SW480 (cell line): ENCODE measurements at places on chromosomes 4 and X.

DNA sequence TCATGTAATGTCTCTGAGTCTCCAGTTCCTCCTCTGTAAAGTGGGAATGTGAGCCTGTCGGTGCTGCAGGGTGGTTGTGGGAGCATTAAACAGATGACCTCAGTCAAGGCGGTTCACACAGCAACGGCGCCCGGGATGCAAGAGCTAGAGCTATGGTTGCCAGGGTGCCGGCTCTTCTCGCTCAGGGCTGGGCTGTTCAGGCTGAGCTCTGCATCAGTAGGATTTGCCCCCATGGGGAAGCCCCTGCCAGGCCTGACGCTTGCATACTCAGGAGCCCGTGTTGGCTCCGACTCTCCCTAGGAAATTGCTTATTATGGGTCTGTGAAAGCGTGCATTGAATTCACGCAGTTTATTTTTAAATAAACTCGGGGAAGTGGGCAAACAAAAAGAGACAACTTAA, 67.3 kb downstream of the PSAPL1 start:
- DNase-seq: no peak

DNA sequence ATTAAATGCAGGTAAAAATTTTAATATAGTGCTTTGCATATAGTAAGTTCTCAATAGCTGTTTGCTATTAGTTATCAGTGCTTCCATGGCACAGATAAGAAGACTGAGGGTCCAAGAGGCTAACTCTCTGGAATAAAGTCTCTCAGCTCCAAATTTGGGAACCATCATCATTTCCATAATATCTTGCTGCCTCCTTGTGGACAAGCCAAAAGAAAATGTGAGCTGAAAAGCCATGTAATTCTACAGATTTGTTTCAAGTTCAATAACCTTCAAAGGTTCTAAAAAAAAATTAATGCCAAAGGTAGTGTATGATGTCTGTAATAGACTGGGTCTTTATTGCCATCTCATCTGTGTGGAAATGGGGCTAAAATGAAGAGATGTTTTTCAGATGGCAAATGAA, 136.9 kb upstream of the VCX start:
- DNase-seq: no peak

DNA sequence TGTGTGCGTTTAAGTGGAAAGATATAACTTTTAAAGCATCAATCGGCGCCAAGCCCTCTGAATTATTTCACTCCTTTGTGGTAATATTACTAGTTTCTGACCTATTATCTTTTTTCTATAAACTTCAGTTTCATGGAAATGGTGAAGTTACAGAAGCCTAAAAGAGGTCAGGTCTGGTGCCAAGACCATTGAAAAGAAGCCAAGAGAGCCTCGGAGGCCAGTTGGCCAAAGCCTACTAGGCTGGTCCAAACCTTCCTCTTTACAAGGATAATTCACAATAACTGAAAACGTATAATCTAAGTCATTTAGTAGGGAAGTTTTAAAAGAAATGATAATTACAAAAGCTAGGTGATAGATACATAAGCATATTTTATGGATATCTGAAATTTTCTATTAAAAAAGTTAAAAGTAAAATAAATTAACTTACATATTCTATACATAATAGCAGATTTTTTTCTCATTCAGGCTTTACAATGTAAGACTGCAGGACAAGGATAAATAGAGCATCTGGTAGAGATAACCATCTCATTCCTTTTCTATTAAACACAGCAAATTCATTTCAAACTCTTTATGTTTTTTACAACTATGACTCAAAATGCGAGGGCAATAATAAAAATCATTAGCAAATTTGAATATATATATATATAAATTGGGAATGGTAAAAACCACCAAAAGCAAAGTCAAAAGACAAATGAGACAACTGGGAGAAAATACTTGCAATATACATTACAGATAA, 49.2 kb downstream of the WDFY3 start:
- no peak for DNase-seq

DNA sequence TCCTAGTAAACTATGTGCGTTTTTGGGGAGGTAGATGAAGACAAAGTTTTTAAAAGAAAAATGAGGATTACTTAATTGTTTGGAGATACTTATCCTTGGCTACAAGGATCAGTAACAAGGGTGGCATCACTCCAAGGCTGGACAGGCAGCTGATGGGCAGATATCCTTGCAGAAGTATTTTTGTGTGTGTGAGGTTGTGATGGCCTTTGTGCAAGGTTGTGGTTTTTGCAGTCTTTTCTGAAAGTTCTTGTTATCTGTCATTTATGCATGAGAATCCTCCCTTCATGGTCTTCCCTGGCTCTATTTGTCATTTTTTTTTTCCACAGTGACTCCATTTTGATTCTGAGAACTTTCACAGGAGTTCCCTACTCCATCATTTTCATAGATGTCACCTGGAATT, 96.0 kb upstream of the C1GALT1C1 start:
- DNase-seq: no peak

GRCh38 chr4:55068522-55068921, 56.9 kb downstream of the KDR start:
- DNase-seq: no peak

GRCh38 chrX:40176351-40177116, 78.8 kb upstream of the BCOR start:
- peak; percentile 61 for DNase-seq

DNA sequence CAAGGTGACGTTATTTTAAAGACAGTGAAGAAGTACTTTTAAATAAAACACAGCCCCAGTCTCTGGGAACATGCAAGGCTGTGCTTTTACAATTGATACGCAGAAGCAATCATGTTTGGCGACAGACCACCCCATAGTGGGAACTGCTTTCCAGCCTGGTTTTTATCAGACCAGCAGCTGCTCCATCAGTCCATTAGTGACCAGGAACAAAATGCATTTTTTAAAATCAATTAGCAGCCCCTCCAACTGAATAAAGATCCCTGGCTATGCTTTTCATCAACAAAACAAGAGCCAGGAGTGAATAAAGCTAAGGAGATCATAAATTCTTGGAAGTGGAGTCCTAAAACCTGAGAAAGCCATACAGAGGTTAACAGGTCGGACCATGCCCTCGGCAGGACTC, 153.0 kb upstream of the TENM3 start:
- DNase-seq: no peak

- no peak for DNase-seq
These were observed 497.9 kb upstream of the PCDH10 start for GRCh38 chr4:132651196-132651595.

GRCh38 chr4:133775881-133776280, 425.7 kb downstream of the PABPC4L start:
- no peak for DNase-seq

- DNase-seq: peak; percentile 6
These were observed 39.6 kb upstream of the SRPX start for GRCh38 chrX:38260231-38260630.

DNA sequence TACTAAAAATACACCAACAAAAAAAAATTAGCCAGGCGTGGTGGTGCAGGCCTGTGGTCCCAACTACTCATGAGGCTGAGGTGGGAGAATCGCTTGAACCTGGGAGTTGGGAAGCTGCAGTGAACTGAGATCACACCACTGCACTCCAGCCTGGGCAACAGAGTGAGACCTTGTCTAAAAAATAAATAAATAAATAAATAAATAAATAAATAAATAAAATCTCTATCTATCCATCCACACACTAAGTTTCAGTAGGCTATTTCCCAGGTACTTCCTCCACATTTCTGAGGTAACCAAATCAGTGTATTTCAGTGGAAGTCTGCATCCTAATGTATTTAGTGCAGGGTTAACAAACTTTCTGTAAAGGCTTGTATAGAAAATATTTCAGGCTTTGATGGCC, 10.9 kb downstream of the ABRAXAS1 start:
- no peak for DNase-seq

GRCh38 chr4:37717576-37717975, 31.4 kb upstream of the RELL1 start:
- no peak for DNase-seq

- DNase-seq: no peak
These were observed 52.6 kb downstream of the NAF1 start for GRCh38 chr4:163113921-163114713.

- DNase-seq: no peak
These were observed 586.1 kb upstream of the PITX2 start for GRCh38 chr4:111208970-111209369.

DNA sequence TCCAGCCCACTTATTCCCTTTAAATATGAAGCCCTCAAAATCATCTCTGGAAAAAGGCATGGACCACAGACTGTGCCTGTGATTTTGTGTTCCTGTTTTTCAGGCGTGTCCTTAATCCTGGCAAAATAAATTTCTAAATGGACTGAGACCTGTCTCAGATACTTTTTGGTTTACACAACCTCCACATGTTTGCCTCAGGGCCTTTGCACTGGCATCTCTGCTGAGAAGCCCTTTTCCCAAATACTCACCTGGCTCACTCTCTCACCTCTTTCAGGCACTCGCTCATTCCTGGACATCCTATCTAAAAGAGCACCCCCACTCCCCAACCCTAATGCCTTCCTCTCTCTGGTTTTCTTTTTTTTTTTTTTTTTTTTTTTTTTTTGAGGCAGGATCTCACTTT, 40.5 kb downstream of the CHRNA9 start:
- no peak for DNase-seq

DNA sequence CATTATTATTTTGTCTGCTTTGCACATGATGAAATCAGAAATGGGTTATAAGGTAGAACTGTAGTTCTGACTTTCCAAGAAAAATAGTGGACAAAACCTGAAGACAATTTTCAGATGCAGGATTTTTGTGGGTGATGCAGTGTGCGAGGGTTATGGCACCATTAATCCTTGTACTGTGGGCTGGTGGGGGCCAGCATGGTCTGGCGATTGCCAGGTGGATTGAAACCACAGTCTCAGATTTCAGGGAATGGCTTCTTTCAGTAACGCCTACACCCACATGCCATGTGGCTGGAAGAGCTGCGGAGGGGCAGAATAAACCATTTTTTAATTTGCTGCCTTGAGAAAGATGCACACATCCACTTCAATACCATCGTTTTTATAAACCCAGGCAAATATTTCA, 150.5 kb downstream of the ARSF start:
- DNase-seq: no peak

GRCh38 chr4:114277690-114278089, 298.2 kb upstream of the ARSJ start:
- no peak for DNase-seq

GRCh38 chr4:53599632-53600031, 8.3 kb upstream of the LNX1 start:
- DNase-seq: no peak
